ENCODE measurements at places on chromosomes 5 and 9.

DNA sequence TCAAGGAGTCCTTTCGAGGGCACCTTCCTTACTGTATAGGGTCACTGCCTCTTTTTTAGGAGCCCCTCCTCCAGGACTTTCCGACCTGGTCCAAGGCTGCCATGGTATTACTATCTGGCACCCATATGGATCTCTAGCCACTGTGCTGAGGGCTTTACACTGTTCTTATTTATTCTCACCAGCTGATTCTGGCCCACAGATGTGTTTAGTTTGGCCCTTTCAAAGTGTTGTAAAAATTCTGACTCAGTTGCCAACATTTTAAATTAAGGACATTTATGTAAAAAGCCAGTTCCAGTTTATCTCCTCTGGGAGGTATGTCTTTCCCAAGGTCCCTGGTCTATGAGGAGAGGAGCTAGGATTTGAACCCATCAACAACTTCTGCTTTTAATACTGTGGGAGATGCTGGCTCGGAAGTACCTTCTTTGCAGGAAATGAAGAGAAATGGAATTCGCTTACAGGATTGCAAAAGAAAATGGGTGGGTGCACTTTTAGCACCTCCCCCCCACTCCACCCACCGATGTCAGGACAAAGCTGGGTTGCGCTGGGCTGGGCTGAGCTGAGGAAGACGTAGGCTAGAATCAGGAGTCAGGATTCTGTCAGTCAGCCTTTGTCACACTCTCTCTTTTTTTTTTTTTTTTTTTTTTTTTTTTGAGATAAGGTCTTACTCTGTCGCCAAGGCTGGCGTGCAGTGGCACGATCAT lies 7.8 kb downstream of the JADE2 start:
- DNase-seq: peak; percentile 87

DNA sequence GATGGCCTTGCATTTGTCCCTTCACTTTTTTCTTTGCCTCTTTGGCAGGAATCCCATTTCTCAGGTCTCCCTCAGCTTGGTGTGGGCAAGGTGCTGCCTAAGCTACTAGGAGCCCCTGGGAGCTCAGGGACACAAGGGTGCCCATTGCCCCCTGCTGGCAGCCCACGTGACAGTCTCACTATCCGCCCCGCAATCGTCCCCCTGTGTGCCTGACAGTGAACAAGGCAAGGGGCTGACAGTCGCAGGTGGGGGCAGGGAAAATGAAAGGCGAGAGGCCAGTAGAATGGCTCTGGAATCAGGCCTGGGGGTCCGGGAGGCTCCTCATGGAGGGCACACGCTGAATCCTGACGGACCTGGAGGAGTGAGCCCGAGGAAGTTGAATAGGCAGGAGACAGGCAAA lies 2.0 kb upstream of the PCDH12 start:
- no peak for DNase-seq

DNA sequence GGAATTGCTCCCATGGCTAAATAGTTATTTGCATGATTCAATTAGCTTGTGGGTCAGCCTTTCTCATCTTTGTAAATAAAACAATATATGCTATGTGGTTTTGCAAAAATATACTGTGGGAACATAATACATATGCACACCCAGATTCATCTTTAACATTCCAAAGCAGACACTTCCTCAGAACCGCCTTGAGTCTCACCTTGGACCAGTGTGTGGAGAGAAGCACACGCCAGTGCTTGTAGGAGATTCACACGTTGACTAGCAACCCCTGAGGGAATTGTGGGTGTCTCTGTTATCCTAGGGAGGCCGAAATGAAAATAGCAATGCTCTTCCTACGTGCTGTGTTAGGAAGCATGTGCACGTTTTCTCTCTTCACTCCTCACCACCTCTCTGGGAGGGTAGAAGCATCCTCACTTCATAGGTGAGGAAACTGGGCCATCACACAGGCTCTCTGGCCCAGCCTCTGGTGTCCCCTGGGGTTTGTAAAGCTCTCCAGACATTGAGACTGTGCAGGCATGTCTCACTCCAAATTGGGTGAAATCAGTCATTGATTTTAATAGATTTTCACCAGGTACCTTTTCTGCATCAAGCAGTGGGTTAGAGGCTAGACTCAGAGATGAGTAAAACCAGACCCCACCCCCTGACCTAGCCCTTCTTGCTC lies 221.7 kb downstream of the PBX3 start:
- DNase-seq: no peak

DNA sequence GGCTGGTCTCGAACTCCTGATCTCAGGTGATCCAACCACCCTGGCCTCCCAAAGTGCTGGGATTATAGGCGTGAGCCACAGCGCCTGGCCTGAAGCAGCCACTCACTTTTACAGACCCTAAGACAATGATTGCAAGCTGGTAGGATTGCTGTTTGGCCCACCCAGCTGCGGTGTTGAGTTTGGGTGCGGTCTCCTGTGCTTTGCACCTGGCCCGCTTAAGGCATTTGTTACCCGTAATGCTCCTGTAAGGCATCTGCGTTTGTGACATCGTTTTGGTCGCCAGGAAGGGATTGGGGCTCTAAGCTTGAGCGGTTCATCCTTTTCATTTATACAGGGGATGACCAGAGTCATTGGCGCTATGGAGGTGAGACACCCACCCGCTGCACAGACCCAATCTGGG lies 1.5 kb downstream of the CA9 start:
- no peak for DNase-seq

DNA sequence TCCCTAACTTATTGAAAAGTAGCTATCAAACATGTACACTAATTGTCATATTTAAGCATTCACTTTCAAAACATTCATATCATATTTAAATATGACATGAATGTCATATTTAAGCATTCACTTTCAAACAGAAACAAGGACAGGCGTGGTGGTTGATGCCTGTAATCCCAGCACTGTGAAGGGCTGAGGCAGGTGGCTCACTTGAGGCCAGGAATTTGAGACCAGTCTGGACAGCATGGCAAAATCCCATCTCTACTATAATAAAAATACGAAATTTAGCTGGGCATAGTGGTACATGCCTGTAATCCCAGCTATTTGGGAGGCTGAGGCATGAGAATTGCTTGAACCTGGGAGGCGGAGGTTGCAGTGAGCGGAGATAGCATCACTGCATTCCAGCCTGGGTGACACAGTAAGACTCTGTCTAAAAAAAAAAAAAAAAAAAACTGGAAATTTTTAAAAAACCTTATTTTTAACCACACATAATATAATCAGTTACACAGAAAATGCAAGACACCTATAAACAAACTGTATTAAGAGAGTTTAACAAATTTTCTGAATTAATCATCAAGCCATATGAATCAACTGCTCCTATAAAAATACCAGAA lies 88.1 kb downstream of the LPAR1 start:
- no peak for DNase-seq

- DNase-seq: no peak
Observed at GRCh38 chr9:94945197-94946144, 219.0 kb downstream of the AOPEP start.

- no peak for DNase-seq
Observed at GRCh38 chr5:114471529-114471928, 109.7 kb downstream of the KCNN2 start.

- DNase-seq: no peak
Observed at GRCh38 chr9:27293996-27294395, 3.0 kb downstream of the EQTN start.

DNA sequence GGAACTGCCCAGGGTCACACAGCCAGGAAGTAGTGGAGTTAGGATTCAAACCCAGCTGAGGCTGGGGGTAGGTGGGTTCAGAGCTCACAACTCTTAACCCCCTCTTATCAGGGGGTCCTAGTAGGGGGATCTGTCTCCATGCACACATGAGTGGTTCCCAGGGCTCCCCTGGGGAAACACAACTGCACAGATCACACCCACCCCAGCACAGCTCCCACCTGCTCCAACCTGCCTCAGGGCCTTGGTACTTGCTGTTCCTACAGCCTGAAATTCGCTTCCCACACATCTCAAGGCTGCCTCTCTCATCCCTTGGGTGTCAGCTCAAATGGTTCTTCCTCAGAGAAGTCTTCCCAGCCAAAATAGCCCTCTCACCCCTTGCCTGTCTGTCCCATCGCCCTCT lies 4.8 kb downstream of the SNCB start:
- DNase-seq: no peak

DNA sequence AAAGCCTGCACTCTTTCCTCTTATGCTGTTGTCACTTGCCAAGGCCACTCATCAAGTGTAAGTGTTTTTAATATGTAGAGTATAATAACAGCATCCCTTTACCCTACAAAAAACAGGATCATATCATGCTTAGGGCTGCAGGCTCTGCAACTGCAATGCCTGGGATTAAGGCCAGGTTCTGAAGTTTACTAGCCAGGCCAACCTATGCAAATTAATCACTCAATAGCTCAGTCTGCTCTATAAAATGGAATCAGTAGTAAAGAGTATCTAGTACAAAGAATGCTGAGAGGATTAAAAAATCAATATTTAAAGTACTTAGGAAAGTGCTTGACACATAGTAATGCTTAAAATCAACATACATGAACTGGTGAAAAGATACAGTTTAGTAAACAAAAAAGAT lies 253.3 kb downstream of the EDIL3 start:
- DNase-seq: no peak

- no peak for DNase-seq
Observed at GRCh38 chr9:128713411-128713780, 10.5 kb downstream of the ZDHHC12 start.

- no peak for DNase-seq
Observed at GRCh38 chr5:2223303-2223702, 340.6 kb upstream of the IRX4 start.

- no peak for DNase-seq
Observed at GRCh38 chr9:5834214-5834613, 1.3 kb upstream of the ERMP1 start.

- no peak for DNase-seq
Observed at GRCh38 chr9:38724754-38725153, 4.8 kb upstream of the FAM240B start.

- DNase-seq: peak; percentile 78
Observed at GRCh38 chr5:172114875-172115422, 73.1 kb downstream of the STK10 start.

DNA sequence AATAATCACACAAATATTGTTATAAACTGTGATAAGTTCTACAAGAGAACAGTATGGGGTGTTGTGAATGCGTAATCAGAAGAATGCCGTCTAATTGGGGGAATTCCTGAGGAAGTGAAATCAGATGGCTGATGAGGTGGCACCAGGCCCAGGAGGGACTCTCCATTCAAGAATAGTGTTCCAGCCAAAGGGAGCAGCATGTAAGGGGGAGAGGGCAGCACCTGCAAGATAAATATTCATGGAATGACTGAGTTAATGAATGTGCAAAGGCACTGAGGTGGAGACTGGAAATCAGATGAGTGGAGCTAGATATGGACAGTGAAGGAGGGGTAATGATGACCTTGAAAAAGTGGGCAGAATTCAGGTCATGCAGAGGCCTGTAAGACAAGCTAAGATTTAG lies 250.6 kb downstream of the ARRDC3 start:
- DNase-seq: no peak

GRCh38 chr5:176733406-176734262 lies 76.7 kb upstream of the UNC5A start:
- peak; percentile 21 for DNase-seq

GRCh38 chr5:173786286-173787187 lies 101.6 kb upstream of the CPEB4 start:
- no peak for DNase-seq

DNA sequence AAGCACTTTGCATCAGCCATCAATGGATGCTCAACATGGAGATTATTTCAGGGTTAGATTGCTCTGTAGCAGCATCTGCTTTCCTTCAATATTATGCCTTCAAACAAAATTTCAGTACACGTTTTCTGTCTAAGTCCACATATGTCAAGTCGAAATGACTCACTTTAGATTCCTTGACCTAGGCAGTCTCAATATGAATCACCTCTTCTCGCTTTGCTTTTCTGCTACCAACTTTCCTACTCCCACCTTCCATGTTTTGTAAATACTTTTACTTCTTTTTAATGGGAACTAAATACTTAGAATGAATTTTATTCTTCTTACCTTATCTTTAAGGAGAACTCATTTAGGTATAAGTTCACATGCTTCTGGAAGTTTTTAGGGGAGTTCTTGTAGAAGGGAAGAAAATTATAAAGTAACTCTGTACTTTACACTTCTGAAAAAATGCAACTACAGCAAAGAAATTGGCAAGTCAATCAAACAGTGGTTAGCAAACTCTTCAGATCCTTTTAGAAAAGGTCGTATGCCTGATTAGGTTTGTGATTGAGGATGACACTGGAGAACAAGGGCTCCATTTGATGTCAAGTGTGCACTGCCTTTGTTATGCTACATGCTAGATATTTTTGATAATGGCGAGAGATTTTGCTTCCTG lies 478.5 kb upstream of the SMARCA2 start:
- DNase-seq: no peak

DNA sequence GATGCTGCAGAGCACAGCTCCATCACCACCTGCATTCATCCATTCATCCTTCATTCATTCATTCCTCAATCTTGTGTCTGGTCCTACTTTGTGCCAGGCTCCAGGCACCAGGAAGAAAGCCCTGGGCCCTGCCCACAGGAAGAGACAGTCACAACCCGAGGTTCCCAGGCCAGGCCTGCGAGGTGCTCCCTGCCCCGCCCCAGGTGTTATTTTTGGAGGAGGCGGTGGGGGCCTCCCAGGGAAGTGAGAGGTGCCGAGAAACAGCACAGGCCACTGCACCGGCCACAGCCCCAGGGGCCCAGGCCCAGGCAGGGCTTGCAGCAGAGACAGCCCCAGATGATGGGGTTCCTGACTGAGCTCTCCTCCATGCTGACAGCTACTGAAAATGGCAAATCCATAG lies 33.4 kb downstream of the VAV2 start:
- DNase-seq: no peak

GRCh38 chr5:139877129-139877597 lies 81.6 kb downstream of the PSD2 start:
- no peak for DNase-seq

- DNase-seq: no peak
Observed at GRCh38 chr9:126109575-126109974, 217.1 kb upstream of the MVB12B start.

GRCh38 chr5:13955896-13956295 lies 11.4 kb upstream of the DNAH5 start:
- no peak for DNase-seq

- peak; percentile 66 for DNase-seq
Observed at GRCh38 chr5:113807427-113807991, 294.0 kb downstream of the YTHDC2 start.

DNA sequence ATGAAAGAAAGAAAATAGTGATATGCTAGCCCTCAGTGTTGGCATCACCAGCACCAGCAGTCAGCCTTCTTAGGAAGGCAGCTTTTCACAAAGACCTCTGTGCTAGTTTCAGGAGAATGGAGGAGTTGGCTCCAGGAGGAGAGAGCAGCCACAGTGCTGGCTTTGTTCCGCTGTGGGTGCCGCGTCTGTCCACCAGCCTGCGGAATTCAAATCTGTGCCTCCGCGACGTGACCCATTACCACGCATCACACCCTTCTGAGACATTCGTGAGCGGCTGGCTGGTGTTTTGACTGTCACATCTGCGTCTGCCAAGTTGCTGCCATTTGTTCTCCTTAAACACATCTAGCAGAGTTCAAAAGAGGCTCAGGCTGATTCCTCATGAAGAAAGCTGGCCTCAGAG lies 34.4 kb downstream of the SNX18 start:
- DNase-seq: no peak

GRCh38 chr5:129246088-129246487 lies 151.5 kb downstream of the ISOC1 start:
- no peak for DNase-seq

All from kidney (tissue), 22 donors.